ENCODE measurements at places on chromosomes 7 and 10.
A peak's percentile ranks its signal among the peaks of the same experiment; 100 is the strongest.

DNA sequence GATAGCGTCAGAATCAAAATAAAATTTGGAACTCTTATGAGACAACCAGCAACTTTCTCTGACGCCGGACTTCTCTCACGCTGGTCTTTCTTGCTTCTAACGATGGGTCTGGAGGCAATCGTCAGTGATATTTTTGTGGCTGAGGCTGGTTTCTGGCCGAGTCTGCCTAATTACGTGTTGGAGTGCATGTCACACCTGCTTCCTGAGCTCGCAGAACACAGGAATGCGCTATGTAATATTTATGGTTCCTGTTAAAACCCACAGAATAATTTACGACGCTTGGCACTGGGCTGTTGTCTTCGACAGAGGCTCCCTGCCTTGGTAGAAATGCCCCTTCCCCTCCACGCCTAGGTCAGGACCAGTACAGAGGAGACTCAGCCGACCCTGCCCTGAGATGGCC is 64.9 kb downstream of the NPTX2 start:
- peak; percentile 26 for DNase-seq

- peak; percentile 52 for DNase-seq
Observed at GRCh38 chr7:16023046-16023445, 336.6 kb upstream of the MEOX2 start.

DNA sequence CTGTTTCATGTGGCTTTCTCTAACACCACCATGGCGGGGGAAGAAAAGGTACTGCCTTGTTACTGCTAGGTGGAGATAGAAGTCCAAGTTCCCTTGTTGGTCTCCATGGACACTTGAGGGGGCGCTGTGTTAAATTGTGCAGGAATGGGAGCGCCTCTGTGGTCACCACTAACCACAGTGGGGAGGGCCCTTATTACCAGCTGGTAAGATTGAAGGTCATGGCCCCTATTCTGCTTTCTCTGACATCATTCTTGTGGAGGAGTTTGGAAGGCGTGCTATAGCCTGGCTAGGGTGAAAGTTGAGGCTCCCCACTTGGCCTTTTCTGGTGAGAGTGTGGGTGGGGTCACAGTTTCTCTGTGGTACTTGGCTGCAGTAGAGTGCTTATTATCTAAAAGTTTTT is 14.9 kb upstream of the MXI1 start:
- DNase-seq, result no peak

DNA sequence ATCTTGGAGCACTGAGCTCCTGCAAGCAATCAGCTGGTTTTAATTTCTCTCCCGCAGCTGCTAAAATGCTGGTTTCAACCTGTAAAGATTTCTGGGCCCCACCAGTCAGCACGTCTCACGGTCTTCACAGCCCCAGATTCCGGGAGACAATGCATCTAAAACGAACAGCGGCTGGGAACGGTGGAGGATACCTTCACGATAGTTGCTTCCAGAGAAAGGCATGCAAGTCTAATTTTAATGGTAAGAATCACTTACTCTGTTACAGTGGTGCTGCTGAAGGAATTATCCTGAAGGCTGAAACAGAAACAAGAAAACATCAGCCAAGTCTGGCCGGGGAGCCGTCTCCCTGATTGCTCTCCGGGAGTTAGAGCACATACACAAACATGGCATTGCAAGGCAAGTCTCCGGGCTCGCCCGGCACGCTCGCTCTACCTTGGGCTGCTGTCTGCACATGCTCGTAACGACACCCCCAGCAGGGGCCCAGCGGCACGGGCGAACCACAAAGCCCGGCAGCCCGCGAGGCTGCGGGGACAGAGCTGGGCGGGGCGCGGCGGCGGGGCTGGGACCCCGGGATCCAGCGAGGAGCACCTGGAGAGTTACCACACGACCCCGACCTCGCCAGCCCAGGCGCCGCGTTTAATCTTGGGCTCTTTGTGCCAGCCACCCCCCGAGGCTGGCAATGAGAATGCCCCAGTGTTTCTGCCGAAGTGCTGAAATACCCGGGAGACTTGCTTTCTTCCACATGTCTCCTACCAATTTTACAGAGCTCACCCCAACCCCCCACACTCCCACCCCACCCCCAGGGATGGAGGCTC is at the start of gene FAM13C:
Gene FAM13C (minus strand): TSS at position 406 of the 815 bp plus-strand sequence. CDS start 89 bp downstream, at position 317.
- peak; percentile 34 for DNase-seq

Measured in lung microvascular endothelial cell (primary cell).